ENCODE measurements at places on chromosomes 3 and 15.

GRCh38 chr3:99875581-99875928, 57.9 kb downstream of the CMSS1 start:
- no peak for DNase-seq

- DNase-seq: no peak
These were observed 2.2 kb upstream of the PRKCD start for GRCh38 chr3:53158765-53159155.

- DNase-seq: no peak
These were observed 73.7 kb upstream of the ZPLD1 start for GRCh38 chr3:102361101-102361500.

DNA sequence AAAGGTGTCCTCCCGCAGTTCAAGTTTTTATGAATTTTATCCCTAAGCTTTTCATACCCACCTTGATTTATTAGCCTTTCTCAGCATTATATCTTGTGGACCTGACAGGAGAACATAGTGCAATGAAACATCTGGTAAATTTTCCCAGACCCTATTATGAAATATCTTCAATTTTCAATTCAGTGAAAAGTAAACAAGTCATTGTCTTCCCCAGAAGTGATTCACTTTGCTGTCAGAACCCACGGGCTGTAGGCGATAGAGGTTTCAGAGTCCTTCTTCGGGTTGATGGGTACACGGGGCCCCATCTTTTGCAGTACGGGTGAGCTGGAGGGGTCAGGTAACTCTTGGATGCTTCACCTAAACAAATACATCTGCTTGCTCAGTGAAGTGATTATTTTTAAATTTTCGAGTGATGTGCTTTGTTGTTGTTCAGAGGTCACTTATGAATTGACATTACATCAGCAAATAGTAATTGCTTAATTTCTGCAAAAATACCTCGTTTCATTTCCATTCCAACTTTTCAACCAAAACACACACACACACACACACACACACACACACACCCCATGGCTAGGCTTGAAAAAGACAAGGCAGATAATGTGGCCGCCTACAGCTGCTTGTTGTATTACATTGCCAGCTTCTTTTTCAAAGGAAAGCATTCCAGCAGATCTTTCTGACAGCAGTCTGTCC, 102.9 kb downstream of the SEMA6D start:
- DNase-seq: no peak

DNA sequence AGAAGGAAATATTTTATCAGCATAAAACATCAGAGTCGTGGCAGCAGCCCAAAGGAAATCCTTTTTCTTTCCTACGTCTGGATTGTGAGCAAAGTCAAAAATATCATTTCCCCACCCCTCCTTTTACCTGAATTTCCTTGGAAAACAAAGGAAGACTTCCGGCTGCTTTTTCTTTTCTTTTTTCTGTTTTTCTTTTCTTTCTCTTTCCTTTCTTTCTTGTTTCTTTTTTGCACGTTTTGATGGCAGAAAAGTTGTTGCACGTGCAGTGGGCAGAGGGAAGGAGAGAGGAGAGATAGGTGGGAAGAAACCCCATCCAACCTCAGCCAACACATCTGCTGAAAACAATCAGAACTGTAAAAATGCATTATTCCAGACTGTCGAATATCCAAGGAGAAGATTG, 544 bp upstream of the MYO1E start:
- no peak for DNase-seq

GRCh38 chr15:83657549-83657948, 3.6 kb downstream of the ADAMTSL3 start:
- DNase-seq: no peak

- no peak for DNase-seq
These were observed 80.3 kb upstream of the FLNB start for GRCh38 chr3:57927916-57928315.

- no peak for DNase-seq
These were observed 9.5 kb upstream of the RARB start for GRCh38 chr3:25418596-25418995.

GRCh38 chr15:66994927-66995656, 70.3 kb upstream of the SMAD3 start:
- no peak for DNase-seq

DNA sequence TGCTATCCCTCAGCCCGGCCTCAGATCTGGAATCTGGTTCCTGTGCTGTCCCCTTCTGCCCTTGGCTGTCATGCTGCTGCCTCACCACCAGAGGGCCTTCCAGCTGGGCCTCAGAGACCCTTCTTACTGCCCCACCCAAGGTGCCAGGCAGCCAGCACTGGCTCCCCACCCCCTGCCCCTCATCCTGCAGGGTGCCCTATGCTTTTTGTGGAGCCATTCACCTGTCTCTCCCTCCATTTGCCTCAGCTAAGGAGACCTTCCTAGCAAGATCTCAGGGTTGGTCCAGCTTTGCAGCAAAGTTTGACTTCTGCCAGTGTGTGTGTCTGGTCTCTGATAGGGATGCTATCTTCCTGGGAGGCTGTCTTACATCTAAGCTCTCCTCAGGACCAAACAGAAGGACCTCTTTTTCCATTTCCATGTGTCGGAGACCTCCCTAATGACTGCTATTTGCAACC, 1.9 kb upstream of the VWA5B2 start:
- peak; percentile 51 for DNase-seq

DNA sequence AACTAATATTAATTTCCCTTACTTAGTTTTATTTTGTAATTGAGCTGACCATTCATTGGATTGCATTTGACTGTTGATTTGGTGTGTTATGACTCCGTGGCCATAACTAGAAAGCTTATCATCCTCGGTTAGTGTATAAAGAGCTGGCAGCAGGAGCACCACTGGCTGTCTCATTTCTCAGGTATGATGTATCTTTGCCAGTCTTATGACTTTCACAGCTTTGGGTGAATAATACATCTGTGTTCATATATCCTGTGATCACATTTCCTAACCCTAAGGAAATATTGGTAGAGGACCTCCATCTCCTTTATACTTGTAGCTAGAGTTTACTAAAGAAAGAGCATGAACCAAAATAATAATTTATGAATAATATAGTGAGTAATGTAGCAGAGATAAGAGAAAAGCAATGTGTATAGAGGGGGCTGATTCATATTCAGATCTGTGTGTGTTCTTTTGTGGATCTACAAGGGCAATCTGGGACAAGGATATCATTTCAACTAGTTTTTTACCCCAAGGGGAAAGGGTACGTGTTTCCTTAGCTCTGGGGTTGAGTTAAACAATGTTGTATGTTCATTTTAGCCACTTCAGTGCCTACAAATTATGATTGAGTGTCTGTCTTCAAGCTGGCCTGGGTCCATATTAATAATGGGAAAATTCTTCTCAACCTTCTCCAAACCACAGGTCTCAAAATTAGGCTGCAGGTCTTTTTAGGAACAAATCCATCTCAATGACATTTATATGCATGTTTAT, 901.7 kb downstream of the NTRK3 start:
- no peak for DNase-seq

GRCh38 chr3:155423526-155424322, 130.2 kb upstream of the STRIT1 start:
- DNase-seq: no peak

- DNase-seq: no peak
These were observed 9.9 kb upstream of the CSPG5 start for GRCh38 chr3:47588587-47588986.

DNA sequence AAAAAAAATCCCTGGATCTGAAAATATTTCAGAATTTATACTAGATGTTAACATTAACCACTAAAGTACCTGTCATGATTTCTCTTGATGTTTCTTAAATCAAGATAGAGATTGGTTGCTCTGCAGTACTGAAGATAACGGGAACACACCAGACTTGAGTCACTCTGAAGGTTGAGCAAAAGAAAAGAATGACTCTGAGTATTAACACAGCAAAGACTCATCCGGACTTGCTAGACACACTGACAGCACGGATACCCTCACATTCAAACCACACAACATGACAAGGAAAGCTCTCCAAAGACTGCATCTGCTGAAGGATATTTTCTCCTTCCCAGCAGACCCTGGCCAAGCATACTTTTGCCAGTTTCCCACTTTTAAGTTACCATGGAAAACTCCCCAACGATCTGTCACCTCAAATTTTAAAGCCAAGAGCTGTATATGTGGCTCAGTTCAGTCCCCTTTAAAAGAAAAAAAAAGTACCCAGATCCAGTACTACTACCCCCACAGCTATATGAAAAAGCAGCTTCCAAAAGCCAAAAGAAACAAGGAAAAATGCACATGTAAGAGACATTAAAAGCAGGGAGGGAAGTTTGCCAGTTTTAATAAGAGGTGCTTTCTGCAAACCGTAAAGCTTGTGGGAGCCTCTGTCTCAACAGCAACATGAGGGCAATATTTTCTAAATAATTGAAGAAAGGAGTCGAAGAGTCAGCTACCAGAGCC, 8.3 kb downstream of the EOGT start:
- no peak for DNase-seq

DNA sequence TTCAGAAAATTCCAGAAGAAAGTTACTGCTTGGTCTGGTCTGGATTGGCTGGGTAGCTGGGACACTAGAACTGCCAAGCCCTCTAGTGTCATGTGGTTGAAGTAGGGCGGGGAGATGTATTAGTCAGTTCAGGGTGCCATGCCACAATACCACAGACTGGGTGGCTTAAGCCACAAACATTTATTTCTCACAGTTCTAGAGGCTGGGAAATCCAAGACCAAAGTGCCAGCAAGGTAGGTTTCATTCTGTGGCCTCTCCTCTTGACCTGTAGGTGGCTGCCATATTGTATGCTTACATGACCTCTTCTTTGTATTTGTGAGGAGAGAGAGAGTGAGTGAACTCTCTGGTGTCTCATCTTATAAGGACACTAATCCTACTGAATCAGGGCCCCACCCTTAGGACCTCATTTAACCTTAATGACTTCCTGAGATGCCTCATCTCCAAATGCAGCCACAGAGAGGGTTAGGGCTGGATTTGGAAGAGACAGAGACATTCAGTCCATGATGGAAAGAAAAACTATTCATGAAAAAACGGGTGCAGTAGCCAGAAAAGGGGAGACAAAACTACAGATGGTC, 18.1 kb upstream of the ZSCAN2 start:
- no peak for DNase-seq

DNA sequence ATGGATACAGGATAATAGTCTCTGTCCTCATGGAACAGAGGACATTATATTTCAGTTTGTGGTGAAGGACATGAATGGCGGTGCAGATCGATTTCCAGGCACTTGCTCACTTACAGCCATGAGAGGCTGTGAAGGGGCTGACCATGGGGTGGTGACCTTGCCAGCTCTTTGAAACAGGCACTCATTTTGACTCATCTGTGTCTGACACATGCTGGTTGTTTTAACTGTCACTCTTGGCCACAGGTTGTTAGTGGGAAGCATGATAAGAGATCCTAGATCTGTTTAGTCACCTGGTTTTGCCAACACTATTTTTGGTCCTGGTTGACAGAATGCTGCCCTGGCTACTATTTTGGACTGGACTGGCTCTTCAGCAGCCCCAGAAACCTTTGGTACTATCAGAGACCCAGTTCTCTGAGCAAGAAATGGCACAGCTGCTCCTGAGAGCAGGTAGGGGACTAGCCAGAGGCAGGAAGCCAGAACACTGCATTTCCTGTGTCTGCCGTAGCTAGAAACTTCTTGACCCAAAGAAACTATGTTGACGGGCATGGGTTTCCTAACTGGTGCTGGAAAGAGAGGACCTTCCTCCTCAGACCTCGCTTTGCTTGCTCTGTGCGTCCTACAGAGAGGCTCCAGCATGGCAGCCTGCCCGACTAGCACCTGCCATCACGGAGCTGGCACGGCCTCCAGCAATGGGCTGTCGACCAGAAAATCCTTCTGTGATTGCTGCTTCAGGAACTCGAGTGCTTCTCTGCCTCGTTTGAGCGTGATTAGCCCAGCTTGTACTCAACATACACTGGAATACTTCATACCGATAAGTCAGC, 6.3 kb downstream of the PXYLP1 start:
- no peak for DNase-seq

DNA sequence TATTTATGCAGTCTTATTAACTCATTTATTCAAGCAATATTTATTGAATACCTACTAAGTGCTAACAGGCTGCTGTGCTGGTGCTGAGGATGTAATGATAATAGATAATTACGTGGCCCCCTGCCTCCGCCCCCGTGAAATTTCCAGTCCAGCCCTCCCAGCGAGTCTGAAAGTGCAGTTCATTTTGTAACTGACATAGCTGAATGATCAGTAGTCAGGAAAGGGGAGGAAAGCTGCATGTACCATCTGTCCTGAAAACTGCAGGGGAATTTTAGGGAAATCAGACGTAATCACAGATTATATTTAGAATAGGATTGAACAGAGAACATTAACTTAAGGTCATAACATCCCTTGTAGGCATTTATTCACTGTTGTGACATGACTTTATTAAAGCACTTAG, 736.8 kb downstream of the MCTP2 start:
- no peak for DNase-seq

DNA sequence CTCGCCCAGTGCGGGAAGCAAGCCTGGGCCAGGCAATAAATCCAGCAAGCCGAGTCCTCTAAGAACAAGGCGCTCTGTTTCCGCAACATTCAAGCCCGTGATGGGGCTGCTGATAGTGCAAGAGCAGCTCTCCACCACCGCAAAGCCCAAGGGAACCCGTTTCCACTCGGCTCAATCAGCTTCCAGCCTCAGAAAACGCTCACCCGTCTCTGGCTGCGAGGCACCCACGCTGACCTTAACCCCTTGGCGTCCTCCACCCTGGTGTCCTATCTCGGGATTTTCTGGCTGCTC, 17.8 kb downstream of the SPATA12 start:
- peak; percentile 8 for DNase-seq

GRCh38 chr3:186882150-186882524, 39.6 kb downstream of the ADIPOQ start:
- DNase-seq: no peak

DNA sequence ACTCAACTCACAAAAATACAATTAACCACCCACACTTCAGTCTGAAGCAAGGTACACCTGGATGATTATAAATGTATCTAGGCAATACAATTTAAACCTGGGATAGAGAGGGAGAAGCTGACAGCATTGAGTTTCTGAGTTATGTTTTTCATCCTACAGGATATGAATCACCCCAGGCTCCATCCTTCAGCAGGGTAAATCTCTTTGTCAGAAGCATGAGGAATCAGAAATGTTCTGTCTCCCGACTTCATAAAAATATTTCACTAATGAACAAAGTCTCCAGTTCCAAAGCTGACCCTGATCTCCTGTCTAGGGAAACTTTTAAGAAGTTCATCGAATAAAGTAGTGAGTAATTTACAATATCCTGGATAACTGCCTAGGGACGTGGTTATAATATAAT, 25.5 kb upstream of the FRMD4B start:
- no peak for DNase-seq

DNA sequence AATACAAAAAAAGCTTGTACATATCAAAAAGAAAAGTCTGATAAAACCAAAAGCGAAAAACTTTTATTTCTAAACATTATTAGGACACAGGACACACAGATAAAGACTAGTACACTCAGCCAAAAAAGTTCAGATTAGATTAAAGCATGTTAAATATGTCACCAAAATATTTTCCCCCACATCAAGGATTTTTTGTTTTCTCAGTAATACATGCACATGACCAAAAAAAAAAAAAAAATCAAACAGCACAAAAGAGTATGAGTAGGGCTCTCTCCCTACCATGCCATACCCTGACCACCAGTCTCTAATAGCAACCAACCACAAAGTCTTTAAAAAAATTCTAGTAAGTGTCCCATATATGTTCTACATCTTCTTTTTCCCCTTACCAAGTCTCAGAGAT, 77.4 kb downstream of the LRRFIP2 start:
- no peak for DNase-seq

GRCh38 chr3:55337641-55338180, 149.4 kb downstream of the WNT5A start:
- DNase-seq: no peak

- DNase-seq: no peak
These were observed 126.2 kb downstream of the TPRG1 start for GRCh38 chr3:189297932-189298331.

GRCh38 chr3:84092907-84093306, 865.9 kb upstream of the CADM2 start:
- no peak for DNase-seq

- no peak for DNase-seq
These were observed 222.6 kb downstream of the ZNF385D start for GRCh38 chr3:21528291-21528995.
